ENCODE measurements at places on chromosomes 6 and 20.

GRCh38 chr6:20223141-20223540 is 10.9 kb upstream of the MBOAT1 start:
- DNase-seq = no peak

DNA sequence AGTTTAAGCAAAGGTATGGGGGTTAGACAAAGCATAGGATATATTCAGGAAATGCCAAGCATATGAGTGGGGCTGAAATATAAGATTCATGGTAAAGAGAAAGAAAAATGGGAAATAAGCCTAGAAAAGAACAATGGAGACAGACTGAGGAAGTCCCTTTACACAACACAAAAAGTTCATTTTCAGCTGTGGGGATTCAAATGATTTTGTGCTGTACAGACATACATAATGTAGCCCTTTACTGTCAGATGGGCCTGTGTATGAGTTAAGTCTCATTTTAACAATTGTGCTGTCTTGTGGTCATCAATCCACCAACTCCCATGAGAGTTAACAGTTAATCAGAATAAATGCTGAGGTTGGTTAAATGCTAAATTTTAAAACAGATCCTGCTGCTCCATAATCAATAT is 37.2 kb downstream of the REV3L start:
- no peak for DNase-seq

DNA sequence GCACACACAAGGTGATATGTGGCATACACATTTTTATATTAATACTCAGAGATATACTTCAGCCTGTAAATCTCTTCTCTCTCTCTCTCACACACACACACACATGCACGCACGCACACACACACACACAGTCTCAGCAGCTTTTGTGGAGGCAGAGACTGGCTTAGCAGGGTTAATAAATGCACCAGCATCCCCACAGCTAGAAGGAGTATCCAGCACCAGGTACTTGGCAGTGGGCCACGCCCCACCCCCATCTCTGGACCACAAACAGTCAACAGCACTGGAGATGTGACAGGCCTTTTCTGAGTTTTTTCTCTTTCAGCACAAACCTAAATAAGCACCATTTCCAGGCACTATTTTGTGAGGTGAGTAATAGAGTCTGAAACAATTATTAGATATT is 47.3 kb upstream of the LRFN2 start:
- no peak for DNase-seq

DNA sequence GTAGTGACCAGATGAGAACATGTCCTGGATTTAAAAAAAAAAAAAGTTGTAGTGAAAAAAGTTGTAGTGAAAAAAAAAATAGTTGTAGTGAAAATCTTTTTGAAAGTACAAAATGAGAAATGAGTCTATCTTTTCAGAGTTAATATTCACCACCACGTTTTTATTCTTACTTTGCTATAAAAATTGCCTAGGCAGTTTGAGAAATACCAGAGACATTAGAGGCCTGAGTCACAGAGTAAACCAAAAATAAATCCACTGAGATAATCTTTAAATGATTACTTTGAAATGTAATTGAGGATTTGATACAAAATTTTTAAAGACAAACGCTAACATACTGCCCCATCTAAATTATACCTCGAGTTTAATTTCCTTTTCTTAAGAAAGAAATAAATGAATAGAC is 101.2 kb upstream of the TIAM2 start:
- no peak for DNase-seq

- DNase-seq = no peak
Measured at GRCh38 chr6:158725704-158726103, 75.8 kb downstream of the SYTL3 start.

DNA sequence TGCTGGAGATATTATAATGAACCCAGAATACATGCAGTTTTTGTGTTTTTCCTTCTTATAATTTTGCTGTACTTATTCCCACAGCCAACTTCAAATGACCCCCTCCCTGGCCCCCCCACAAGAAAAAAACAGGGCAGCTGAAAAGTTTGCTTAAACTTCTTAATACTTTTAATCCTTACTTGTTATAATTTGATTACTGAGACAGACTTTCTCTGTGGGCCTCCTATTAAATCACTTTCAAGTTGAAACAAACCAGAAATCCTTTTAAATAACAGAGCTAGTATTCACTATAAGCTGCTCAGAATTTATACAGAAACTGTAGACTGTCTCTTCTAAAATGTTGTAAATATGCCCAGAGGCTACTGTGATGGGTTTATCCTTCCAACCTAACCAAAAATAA is 106.3 kb downstream of the CENPW start:
- DNase-seq = no peak

- peak; percentile 32 for DNase-seq
Measured at GRCh38 chr20:2295886-2296515, at the start of gene TGM3. TSS of gene TGM3 (plus strand) at chr20:2296001. CDS start at chr20:2296064, 63 bp downstream.

- DNase-seq = no peak
Measured at GRCh38 chr6:18166312-18167036, 11.3 kb downstream of the KDM1B start.

GRCh38 chr6:85996034-85996375 is 353.3 kb upstream of the SYNCRIP start:
- DNase-seq = no peak

- no peak for DNase-seq
Measured at GRCh38 chr6:14092838-14093789, 24.5 kb upstream of the CD83 start.

- DNase-seq = peak; percentile 73
Measured at GRCh38 chr6:44255105-44255808, 2.1 kb downstream of the SLC35B2 start.

DNA sequence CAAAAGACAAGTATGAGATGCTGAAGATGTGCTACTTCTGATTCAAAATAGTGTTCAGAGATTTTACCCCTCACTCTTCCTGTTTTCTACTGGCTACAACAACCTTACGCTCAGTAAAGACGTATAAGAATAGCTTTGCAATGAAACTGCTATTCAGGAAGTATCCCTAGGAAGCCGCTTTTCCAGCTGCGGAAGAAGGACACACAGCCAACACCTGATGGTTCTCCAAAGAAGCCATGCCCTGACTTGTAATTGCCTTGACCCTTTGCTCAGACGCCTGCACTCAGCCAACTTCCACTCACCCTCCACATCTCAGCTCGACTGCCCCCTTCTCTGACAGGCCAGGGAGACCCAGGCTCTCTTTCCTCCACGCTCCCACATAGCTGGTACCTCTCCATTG is 111.6 kb downstream of the DTNBP1 start:
- no peak for DNase-seq

- no peak for DNase-seq
Measured at GRCh38 chr20:41304424-41305079, 13.0 kb downstream of the ZHX3 start.

DNA sequence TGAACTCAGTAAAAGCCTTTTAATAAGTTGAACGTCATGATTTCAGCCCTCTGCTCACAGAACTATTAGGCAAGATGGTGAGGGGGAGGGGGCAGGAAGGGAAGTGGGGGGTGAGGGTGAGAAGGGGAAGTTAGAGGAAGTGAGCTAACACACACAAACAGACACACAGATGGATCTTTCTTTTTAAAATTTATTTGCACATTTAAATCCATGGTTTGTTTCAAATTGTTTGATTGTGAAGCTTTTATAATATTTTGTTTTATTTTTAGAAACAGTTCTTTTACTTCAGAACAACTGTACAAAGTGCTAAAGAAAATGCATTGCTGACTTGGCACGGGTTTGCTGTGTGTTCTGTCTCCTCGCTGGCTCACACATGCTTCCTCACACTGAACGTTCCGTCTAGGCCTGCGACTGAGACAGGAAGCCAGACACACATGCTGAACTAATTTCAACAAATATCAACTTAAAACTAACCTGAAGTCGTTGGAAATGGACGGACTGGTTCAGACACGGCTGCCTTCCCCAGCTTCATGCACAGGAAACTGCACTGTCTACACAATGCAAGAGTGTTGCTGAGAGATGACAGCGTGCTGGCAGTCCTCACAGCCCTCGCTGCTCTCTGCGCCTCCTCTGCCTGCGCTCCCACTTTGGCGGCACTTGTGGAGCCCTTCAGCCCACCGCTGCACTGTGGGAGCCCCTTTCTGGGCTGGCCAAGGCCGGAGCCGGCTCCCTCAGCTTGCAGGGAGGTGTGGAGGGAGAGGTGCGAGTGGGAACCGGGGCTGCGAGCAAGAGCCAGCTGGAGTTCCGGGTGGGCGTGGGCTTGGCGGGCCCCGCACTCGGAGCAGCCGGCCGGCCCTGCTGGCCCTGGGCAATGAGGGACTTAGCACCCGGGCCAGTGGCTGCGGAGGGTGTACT is 8.1 kb upstream of the ZBP1 start:
- no peak for DNase-seq

- no peak for DNase-seq
Measured at GRCh38 chr20:8315639-8316573, 183.8 kb downstream of the PLCB1 start.

DNA sequence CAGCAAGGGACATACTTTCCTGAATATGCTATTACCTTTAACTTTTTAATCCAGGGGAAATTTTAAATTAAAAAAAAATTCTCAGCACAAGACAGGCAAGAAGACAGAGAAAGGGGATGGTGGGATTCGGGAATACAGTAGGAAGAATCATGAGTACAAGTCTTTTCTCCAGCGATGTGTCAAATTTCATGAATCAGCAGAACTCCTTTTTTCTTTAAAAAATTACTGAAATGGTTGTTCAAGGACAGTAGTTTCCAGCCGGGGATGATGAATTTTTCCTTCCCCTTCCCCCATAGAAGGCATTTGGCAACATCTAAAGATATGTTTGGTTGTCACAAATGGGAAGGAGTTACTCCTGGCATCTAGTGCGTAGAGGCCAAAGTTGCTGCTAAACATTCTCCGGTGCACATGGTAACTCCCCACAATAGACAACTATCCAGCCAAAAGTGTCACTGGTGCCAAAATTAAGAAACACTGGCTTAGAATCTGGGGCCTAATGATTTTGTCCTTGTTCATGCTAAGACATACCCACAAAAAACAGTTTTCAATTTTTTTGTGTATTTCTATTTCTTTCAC is 450.2 kb downstream of the CBLN4 start:
- no peak for DNase-seq

DNA sequence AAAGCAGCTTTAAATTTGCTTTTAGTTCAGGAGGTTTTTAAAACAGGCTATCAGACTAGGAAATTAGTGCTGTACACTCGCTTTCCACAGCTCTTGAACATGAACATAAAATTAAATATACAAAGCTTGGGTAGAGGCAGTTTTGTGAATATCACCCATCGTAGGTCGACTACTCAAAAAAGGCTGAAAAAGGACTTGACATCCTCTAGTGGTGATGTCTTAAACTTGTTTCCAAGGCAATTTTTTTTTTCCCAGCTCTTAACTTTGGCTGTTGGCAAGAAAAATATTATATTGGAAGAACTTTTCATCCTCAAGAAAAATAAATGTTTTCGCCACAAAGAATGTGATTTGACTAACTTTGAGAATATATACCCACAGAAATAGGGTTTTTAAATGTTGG is 2.9 kb downstream of the MAP7 start:
- DNase-seq = no peak

- DNase-seq = no peak
Measured at GRCh38 chr6:111864138-111865048, 8.9 kb downstream of the FYN start.

Data from MG63 (cell line).